ENCODE measurements at places on chromosomes 11 and 22.

- DNase-seq: no peak
Observed at GRCh38 chr11:93663021-93663420, 1.5 kb downstream of the CEP295 start.

GRCh38 chr11:27196203-27196897 is 155.7 kb downstream of the BBOX1 start:
- no peak for DNase-seq

- no peak for DNase-seq
Observed at GRCh38 chr11:72069787-72070251, 10.5 kb downstream of the NUMA1 start.

DNA sequence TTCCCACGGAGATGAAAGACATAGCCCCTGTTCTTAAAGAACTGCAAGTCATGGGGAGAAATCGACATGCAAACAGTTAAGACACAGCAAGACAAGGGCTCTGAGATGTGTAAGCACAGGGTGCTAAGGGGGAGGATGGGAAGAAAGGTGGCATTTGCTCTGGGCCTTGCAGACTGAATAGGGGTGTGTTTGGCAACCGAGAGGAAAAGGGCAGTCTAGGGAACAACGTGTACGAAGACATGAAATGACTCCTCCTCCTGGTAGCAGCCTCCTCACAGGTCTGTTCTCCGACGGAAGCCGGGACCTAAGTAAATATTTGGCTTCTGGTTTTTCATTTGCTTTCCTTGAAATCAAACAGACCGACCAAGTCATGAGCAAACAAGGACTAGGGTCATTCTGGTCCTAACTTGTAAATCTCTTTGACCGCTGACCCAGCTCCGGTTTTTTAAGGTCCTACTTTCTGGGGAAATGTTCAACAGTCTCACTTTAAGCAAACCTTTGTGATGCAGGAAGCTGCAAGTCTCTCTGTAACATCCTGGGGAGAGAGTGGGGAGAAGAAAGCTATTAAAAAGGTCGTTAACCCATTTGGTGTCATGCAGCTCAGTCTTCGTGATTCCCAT is 19.7 kb downstream of the NNMT start:
- DNase-seq: no peak

DNA sequence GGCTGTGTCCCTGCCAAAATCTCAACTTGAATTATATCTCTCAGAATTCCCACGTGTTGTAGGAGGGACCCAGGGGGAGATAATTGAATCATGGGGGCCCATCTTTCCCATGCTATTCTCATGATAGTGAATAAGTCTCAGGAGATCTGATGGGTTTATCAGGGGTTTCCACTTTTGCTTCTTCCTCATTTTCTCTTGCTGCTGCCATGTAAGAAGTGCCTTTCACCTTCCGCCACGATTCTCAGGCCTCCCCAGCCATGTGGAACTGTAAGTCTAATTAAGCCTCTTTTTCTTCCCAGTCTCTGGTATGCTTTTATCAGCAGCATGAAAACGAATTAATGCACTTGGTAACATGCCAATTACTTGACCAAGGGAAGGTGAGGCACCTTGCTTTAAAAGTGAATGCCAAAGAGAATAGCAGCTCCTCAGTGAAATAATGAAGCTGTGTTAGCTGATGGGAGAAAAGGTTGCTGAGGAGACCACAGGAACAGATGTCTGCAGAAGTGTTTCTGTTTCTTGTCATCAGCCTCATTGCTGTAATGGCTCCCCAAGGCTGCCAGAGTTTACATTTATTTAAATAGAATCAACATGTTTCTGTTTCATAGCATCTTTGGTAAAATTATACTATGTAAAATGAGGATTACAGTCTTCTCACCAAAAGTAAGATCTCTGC is 89.0 kb upstream of the CD44 start:
- DNase-seq: no peak

- no peak for DNase-seq
Observed at GRCh38 chr11:10514202-10514601, 26.8 kb downstream of the RNF141 start.

DNA sequence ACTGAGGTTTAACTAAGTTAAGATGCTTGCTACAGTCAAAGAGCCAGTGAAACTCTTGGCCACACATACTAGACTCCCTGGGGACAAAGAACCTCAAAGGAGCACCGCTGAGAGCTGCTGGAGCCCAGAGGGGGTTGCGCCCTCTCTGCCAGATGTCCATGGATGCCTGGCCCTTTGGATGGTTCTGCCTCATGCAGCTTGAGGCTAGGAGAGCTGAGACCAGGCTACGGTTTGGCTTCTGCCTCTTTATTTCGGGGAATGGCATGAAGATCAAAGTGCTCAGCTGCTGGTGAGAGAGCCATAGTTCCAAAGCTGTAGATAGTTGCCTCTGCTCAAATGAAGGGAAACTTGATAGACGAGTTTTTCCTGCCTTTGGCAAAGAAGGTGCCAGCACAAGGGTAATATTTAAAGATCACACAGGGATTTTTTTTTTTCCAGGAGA is 43.0 kb downstream of the RASSF10 start:
- no peak for DNase-seq

- no peak for DNase-seq
Observed at GRCh38 chr11:24773322-24773721, 276.5 kb downstream of the LUZP2 start.

GRCh38 chr11:132718711-132719671 is 813.3 kb downstream of the OPCML start:
- DNase-seq: peak; percentile 11

DNA sequence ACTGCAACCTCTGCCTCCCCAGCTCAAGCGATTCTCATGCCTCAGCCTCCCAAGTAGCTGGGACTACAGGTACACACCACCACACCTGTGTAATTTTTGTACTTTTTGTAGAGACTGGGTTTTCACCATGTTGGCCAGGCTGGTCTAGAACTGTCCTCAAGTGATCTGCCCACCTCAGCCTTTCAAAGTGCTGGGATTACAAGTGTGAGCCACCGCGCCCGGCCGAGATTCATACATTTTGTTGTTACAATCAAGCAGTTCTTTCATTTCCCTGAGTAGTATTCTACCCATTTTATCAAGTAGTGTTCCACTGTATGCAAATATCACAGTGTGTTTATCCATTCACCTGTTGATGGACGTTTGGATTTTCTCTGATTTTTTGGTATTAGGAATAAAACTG is 26.6 kb upstream of the SLC35C1 start:
- no peak for DNase-seq

All from activated CD8-positive, alpha-beta memory T cell treated with anti-CD3 and anti-CD28 coated beads for 1 hour (primary cell).